Adipocyte (in vitro differentiated cells): ENCODE measurements at places on chromosomes 1 and 21.

DNA sequence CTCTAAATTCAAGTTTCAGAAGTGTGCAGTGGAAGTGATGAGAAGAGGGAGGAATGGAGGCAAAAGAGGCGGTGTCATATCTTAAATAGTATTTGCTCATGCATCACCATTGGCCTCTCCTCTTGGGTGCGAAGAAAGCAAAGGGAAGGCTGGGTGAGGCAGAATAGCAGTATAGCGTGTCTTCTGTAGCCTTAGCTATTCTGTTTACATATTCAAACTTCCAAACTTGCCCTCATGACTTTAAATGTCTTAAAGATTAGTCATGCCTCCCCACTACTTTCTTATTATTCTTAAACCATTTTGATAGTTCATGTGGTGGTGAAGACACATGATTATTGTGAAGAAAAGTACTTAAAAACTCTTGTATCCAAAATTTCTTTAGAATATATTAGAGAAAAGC, 104.6 kb upstream of the TENT5C start:
- peak; percentile 69 for DNase-seq

DNA sequence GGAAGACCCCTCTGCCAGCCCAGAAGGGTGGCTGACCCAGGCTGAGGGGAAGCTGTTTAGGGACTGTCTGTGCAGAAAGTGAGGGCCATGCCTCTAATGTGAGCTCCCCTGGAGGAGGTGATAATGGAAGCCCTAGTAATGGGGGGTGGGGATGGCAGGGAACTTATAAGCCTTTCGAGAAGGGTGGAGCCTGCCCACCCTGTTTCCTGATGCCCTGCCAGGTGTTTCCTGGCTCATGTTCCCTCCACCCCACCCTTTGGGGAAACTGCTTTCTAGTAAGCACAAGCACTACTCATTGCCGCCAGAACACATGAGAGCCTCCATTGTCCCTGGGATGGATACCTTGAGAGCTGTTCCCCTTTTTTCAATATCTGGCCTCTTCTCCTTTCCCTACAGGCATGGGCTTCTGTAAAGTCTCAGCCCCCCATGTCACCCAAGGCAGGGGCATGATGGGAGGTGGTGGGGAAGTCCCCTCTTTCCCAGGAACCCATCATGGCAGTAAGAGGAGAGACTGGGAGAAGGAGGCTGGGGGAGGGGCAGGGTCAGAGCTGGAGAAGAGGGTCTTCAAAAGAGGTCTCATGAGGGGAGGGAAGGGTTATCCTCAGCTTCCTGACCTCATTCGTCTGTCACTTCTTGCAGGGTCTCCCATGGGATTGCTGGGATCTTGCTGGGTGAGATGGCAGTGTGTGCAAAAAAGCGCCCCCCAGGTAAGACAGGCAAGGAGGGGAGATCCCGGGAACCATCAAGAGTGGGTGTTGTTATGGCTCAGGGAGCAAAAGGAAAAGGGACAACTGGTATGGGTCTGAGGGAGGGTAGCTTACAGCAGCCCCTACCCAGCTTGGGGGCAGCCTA, 2.4 kb downstream of the ATP8B2 start:
- DNase-seq = no peak

DNA sequence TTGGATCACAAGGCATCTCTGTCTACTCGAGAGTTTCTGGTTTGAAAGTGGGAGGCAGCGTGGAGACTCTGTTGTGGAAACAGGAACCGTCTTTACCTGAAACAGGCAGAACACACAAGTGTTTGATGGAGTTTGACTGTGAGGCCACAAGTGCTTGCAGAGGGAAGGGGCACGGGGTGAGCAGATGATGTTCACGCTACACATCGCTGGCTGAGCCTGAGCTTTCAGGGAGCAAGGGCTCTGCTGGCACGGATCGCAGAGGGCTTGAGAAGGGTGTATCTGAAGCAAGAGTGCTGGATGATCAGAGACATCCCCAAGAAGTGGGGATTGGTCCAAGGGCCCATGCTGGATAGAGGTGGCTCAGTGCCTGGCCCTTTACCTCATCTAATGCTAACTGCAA, 59.3 kb downstream of the IGSF21 start:
- DNase-seq = no peak

- no peak for DNase-seq
These were observed 1406.0 kb downstream of the KCNT2 start for GRCh38 chr1:195202241-195202640.

DNA sequence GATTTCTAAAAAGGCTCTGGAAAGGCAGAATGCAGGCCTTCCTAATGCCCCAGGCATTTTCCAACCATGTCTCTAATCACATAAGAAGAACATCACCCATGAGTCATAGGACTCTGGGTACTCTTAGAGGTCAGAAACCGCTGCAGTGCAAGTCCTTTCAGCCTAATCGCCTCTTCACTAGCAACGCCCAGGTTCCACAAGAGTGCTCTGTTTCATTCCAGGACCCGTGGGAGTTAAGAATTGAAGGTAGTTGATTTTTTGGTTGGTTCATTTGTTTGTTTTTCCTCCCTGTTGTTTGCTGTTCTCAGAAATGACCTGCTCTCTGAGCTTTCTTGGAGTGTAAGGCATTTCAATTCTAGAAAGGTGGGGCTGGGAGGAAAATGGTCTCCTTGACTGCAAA, 123.2 kb downstream of the NR5A2 start:
- DNase-seq = peak; percentile 84

DNA sequence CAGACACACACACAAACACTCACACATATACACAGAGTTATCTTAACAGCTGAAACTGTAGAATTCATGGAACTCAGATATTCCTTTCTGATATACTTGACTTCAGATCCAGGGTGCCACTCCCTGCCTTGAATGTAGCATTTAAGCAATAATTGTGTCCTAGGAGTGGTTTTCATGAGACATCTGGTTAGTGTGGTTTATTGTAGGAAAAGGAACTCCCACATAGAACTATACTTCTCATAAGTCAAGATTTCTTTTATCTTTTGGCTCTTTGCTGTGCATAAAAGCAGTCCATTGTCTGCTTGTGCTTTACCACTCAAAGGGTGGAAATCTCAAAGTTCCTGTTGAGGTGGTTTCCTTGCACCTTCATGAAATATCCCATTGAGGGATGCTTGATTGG, 272.6 kb upstream of the SGIP1 start:
- peak; percentile 64 for DNase-seq

DNA sequence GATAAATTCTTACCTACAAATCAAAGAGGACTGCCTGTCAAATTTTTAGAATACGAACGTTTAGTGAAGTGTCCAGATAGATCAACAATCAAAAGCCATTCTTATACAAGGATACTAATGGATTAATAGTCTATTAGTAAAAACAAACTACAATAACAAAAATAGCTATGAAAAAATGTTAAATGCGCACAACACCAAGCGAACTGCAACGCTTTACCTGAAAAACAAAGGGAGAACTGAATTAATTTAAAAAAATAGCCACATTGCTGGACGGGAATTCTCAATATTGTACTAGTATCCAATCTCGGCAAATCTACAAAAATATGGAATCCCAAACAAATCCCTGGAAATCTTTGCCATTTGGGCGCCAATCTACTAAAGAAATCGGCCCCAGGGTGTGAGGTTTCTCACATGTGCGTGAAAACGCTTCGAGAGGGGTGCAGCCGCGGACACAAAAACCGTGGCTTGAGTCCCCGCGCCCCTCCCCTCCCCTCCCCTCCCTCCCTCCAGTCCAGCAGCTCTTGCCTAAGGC, 55.6 kb downstream of the TRAF5 start:
- no peak for DNase-seq

DNA sequence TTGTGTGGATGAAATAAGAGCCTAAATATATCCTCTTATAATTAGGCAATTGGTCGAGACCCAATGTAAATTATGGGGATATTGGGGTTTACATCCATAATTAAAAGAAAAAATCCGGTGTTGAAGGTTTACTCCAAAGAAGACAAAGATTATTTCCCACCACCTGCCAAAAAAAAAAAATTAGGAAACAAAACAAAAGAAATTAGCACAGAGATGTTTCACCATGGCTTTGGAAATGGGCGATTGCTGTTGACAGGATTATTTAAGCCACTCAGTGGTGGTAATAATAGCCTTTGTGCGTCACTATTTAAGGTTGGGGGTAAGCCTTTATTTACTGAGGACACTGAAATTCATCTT, 585 bp upstream of the GLRX2 start:
- DNase-seq = no peak

GRCh38 chr1:246540738-246541491, 25.1 kb downstream of the TFB2M start:
- DNase-seq = no peak

- DNase-seq = no peak
These were observed 196.2 kb downstream of the ADSS2 start for GRCh38 chr1:244255426-244255965.

- peak; percentile 45 for DNase-seq
These were observed 48.1 kb upstream of the ENAH start for GRCh38 chr1:225700889-225701465.

GRCh38 chr1:4081806-4082711, 182.0 kb upstream of the C1orf174 start:
- no peak for DNase-seq

GRCh38 chr1:85464497-85465098, 361 bp downstream of the DDAH1 start:
- DNase-seq = peak; percentile 80

DNA sequence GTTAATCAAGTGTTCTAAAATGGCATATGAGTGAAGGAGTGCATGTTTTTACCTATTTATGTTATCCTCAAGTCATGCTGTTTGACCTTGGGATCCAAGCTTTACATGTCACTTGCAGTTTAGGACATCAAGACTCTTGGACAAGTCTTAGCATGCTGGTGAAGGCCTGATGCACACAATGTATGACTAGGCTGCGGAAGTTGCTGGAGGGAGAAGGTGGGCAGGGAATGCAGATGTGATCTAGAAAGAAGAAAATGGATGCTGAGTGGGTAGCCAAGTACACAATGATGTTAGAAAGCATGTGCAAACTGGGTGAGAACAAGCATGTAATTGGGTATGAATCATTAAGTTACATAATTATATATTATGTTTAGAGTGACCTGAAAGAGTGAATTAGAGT, 301.8 kb downstream of the BRINP2 start:
- no peak for DNase-seq

DNA sequence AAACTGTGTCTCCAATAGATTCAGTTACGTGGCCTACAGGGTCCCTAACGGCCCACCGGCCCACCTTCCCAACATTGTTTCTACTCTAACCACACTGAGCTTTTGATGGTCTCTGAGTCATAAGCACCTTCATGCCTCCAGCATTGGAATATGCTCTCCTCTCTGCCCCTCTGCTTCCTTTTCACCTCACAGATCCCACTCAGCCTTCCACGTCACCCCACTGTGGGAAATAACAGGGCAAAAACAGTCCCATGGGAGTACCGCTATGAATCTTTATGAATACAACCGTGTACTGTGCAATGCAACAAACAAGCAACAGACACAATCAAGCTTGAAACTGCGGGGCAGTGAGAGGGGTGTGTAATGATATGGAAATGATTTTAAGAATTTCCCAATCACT, 5.3 kb upstream of the SARS1 start:
- peak; percentile 8 for DNase-seq

GRCh38 chr1:181180407-181181031, 92.0 kb downstream of the IER5 start:
- DNase-seq = no peak

- peak; percentile 80 for DNase-seq
These were observed 14.2 kb upstream of the SLC44A3 start for GRCh38 chr1:94805912-94806311.

GRCh38 chr21:40639616-40640194, 207.3 kb downstream of the DSCAM start:
- DNase-seq = peak; percentile 5

- DNase-seq = peak; percentile 68
These were observed 978 bp downstream of the PRDM15 start for GRCh38 chr21:41877901-41878830.

DNA sequence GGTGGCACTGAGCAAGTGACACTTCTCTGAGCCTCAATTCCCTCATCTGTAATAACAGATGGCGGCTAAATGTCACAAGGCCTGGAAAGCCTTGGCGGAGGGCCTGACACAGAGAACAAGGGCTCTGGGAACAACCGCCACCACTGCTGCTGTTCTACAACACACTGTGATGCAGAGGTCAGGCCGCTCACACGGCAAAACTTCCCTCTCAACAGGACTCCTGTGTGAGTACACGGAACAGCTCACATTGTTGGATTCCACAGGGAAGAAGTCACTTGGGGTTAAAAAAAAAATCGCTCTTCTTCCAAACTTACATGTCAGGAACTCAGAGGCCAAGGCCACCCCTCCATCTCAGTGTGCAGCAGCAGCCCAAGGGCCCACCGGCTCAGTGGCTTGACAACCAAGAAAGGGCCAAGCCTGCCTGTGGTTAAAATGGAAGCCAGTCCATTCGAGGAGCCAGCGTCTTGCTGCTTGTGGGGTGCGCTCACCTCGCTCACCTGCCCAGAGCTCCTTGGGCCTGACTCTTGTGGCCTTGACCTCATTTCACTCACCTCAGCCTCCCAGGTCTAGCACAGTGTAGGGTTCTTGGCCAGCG, 101.1 kb downstream of the RAVER2 start:
- no peak for DNase-seq

- DNase-seq = peak; percentile 86
These were observed 18.7 kb upstream of the AK2 start for GRCh38 chr1:33055210-33056008.

GRCh38 chr1:10628685-10629084, 153.9 kb downstream of the PEX14 start:
- DNase-seq = no peak

DNA sequence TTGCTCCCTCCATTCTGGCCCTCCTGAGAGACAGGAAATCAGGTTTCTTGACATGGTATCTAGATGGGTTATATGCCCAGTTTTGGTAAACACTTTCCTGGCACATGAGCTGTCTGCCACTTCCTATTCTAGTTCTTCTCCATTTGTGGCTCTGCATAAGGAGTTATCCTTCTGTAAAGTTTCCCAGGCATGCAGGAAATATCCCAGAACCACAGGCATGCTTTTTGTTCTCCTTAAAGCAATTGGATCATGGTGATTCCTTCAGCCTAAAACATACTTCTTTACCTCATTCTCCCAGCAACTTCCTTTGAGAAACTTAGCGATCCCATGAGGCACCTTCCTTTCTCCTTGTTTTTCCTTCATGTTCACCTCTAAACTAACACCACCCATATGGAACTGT, 199.8 kb downstream of the CRB1 start:
- peak; percentile 43 for DNase-seq

- peak; percentile 7 for DNase-seq
These were observed 68.5 kb downstream of the TMEM200B start for GRCh38 chr1:29055160-29055559.

GRCh38 chr21:19507682-19508260, 1104.2 kb upstream of the TMPRSS15 start:
- DNase-seq = no peak

GRCh38 chr1:224874775-224875174, 54.7 kb upstream of the DNAH14 start:
- no peak for DNase-seq
